ENCODE measurements at places on chromosomes 13 and 19. TPM values are rescaled to one million over a fixed set of nuclear protein-coding genes. Genes with fewer than 3 reads are reported as not detected.
A peak's percentile ranks its signal among the peaks of the same experiment; 100 is the strongest.

- H3K4me1 ChIP-seq, result peaks cover 3% of the 10 kb centered on the region
- H3K27ac ChIP-seq, result no peak overlapping the region
- H3K27me3 ChIP-seq, result peaks cover 77% of the 10 kb centered on the region
- DNase-seq, result no peak
- no peak overlapping the region for H3K4me3 ChIP-seq
Measured at GRCh38 chr13:51225029-51225428, 2.8 kb downstream of the FAM124A start.

- peaks cover 55% of the 10 kb centered on the region for H3K27me3 ChIP-seq
- DNase-seq, result no peak
- no peak overlapping the region for H3K4me3 ChIP-seq
- no peaks in the 10 kb centered on the region for H3K36me3 ChIP-seq
Measured at GRCh38 chr13:111033172-111034130, 81.7 kb upstream of the ARHGEF7 start.

DNA sequence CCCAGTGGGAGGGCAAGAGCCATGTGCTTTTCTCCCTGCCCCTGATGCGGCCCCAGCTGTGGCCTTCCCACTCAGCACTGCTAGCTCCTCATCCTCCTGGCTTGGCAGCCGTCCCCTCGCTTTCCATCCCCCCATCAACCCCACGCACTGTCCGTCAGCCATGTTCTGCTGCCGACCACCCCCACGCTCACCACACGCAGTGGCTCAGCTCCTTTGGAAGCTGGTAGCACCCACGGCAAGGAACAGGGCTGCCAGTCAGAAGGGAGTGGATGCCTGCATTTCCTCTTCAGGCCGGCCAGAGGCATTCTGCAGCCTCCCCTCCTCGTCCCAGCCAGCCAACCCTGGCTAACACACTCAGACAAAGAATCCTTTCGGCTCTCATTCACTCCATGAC lies 6.3 kb downstream of the CALM3 start:
- no peaks in the 10 kb centered on the region for H3K27me3 ChIP-seq
- H3K27ac ChIP-seq, result no peak overlapping the region
- peaks cover 51% of the 10 kb centered on the region for H3K4me1 ChIP-seq

DNA sequence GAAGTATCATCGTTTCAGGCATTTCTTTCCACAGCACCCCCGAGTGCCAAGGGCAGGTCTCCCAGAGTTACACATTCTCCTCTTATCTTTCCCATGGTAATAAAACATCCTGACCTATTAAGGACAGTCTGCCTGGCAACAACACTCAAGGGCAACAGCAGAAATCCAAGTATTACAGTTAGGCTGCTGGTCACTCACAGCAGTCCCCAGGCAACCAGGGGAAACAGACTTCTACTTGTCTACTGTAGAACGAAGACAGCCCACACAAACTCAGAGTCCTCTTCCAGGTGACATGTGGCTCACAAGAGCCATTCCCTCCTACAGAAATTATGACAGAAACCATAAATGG lies 24.3 kb downstream of the RCBTB1 start:
- no peak for DNase-seq
- H3K36me3 ChIP-seq, result peaks cover 34% of the 10 kb centered on the region
- no peaks in the 10 kb centered on the region for H3K27me3 ChIP-seq
- no peak overlapping the region for H3K27ac ChIP-seq

- no peak overlapping the region for H3K4me3 ChIP-seq
- H3K4me1 ChIP-seq, result no peaks in the 10 kb centered on the region
- no peak overlapping the region for H3K27ac ChIP-seq
- peaks cover 27% of the 10 kb centered on the region for H3K27me3 ChIP-seq
- no peaks in the 10 kb centered on the region for H3K36me3 ChIP-seq
Measured at GRCh38 chr13:91155512-91156114, 191.9 kb upstream of the MIR17HG start.

GRCh38 chr13:69296130-69296529 lies 811.5 kb upstream of the ATXN8OS start:
- H3K27me3 ChIP-seq, result no peaks in the 10 kb centered on the region
- no peak for DNase-seq
- no peak overlapping the region for H3K4me3 ChIP-seq
- no peaks in the 10 kb centered on the region for H3K36me3 ChIP-seq
- H3K4me1 ChIP-seq, result no peaks in the 10 kb centered on the region
- no peak overlapping the region for H3K27ac ChIP-seq

The GARRE1 gene
- 8.1 TPM for total RNA-seq

GRCh38 chr19:6767357-6768235 lies at the start of gene SH2D3A:
TSS of gene SH2D3A (minus strand) at chr19:6767435. CDS start at chr19:6763748, 3,687 bp downstream.
- H3K4me3 ChIP-seq, result peak within 1 kb of the TSS; percentile 91
- H3K27ac ChIP-seq, result peak within 1 kb of the TSS; percentile 93
- H3K27me3 ChIP-seq, result no peaks in the 10 kb centered on the region
- DNase-seq, result peak; percentile 98
- H3K36me3 ChIP-seq, result no peaks in the 10 kb centered on the region
- peaks cover 38% of the 10 kb centered on the region for H3K4me1 ChIP-seq

- H3K4me3 ChIP-seq, result no peak overlapping the region
- H3K27me3 ChIP-seq, result no peaks in the 10 kb centered on the region
- H3K36me3 ChIP-seq, result peaks cover 16% of the 10 kb centered on the region
- DNase-seq, result no peak
- peaks cover 30% of the 10 kb centered on the region for H3K4me1 ChIP-seq
- no peak overlapping the region for H3K27ac ChIP-seq
Measured at GRCh38 chr13:73937441-73937840, 196.8 kb downstream of the KLF12 start.

The LILRB5 gene
- not detected for total RNA-seq

The TRAPPC6A gene
- total RNA-seq, result 50.6 TPM

Measured in activated CD8-positive, alpha-beta memory T cell treated with anti-CD3 and anti-CD28 coated beads, Interleukin-2, amount 10 ng/mL, durations not matched to agents 7 days and 5 days (primary cell).